ENCODE measurements at places on chromosomes 7 and 10.

DNA sequence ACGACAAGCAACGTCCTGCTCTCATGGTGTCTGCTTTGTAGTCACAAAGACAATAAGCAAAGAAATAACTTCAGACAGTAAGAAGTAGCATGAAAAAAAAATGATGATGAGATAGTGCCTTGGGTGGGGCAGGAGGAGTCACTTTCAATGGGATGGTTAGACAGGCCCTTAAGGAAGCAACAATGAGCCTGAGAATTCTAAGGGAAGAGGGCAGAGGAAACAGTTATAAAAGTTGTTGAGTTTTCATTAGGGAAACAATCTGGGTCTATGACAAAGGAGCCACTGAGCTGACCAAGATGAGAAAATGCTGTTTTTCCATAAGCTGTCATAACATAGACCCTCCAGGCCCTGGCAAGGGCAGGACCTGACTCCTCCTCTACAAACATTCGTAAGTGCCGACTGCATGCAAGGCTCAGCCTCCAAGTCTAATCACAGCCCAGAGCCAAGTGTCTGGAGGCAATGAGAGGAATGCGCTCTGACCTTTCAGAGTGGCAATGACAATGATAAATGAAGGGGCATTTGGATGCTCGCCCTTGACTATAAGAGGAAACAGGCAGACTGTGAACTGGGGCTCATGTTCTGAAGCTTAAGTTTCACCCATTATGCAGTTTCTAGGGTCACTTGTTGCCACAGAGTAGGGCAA is 43.7 kb downstream of the PPP1R3C start:
- no peak for DNase-seq

GRCh38 chr10:28179006-28179742 is 123.7 kb downstream of the MPP7 start:
- DNase-seq: no peak

DNA sequence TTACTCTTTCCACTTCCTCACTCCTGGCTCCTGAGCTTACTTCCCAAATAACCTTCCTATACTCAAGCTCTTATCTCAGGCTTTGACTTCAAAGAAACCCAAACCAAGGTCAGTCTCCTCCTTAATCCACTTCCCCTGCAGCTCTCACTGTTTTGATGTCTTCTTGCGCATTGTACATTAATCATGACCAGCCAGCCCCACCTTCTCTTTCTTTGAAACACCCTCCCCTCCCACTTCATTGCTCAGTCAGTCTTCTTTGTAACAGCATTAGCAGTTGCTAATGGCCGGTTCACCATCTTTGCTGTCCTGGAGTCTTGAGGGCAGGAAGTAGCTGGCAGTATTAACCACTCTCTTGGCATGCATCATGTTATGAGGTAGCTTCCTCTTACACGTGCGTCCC is 57.9 kb upstream of the CHCHD3 start:
- no peak for DNase-seq

DNA sequence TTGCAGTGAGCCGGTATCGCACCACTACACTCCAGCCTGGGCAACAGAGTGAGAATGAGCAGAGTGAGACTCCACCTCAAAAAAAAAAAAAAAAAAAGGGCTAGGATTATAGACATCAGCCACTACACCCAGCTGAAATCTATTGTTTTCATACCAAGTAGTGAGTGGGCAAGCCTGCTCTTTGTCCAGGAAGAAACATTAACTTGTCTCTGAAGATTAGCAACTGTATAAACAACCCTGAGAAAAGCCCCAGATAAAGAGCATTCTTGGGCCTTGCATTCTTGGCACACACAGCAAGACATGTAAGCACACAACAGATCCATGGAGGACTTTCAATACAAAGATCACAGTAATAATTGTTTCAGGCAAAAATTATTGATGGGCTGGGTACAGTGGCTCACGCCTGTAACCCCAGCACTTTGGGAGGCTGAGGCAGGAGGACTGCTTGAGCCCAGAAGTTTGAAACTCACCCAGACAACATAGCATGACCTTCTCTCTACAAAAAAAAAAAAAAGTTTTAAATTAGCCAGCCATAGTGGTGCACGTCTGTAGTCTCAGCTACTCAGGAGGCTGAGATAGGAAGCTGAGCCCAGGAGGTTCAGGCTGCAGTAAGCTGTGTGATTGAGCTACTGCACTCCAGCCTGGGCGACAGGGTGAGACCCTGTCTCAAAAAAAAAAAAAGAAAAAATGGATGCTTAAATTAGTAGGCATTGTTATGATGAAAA is 4.4 kb downstream of the PSPH start:
- no peak for DNase-seq

DNA sequence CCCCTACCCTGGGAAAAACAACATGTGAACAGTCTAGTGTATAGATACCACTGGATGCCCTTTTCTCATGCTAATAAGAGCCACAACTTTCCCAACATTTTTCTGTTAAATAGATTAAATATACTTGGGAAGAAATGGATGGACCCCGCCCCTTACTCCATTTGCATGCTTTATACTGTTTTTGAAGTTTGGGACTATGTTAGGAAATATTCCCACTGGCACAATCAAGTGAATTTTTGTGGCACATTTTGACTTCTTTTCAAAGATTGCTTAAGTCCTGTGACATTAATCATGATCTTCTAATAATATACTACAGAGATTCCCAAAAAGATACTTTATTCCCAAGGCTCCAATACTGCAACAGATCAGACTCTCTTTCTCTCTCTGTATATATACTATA is 216.6 kb downstream of the TWIST1 start:
- DNase-seq: no peak

DNA sequence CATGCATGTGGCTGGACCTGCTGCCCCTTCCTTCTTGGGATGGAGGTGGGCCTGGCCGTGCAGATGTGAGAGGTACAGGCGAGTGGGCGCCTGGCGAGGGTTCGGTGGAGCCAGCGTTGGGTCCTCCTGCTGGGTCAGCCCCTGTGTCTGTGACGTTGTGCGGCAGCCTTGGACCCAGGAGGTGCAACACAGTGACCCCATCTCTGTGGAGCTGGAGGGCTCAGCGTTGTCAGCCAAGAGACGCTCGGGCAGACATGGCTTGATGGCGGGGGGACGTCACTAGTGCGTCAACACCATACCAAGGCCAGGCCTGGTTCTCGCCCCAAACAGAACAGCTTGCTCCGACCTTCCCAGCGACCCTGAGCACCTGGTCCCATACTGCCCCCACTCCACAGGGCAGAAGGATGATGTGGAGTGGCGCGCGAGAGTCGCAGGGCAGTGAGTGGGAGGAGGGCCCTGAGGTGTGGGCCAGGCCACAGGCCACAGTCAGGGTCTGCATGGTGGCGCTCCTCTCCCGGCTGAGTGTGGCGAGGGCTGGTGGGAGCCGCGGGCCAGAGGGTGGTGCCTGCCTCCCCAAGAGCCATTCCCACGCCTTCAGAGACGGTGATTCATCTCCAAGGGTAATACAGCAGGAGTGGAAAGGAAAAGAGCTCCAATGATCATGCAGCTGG is 184.4 kb downstream of the DNAJB6 start:
- DNase-seq: no peak

DNA sequence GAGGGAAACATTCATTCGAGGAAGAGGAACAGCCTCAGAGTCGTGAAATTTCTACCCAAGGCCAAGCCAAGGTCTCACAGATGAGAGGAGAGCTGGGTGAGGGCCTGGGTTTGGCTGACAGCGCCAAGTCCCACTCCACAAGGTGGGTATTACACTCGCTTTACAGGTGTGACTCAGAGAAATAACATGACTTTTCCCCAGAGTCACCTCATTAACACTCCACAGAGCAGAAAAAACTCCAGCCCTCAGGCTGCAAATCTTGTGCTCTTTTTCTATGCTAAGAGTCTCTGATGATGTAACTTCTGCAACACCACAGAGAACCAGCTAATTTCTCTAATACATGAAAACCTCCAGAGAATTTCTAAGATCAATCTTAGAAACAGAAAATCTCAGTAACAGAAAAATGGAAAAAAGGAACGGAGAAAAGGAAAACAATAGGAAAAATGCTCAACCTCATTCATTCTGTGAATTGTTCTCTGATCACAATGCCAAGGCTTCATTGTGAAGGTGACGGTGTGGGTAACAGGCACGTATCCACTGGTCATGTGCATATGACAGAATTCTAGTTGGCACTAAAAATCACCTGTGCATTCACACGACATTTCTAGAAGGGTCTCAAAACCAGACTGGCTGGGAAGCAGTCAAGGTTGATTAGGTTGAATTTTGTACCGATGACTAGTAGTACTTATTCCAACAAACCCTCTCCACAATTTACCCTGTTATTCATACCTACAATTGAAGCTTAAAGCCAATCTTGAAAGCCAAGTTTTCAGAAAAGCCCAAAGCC is 20.3 kb downstream of the YWHAG start:
- no peak for DNase-seq

GRCh38 chr7:87850836-87851593 is 25.1 kb downstream of the SLC25A40 start:
- no peak for DNase-seq

DNA sequence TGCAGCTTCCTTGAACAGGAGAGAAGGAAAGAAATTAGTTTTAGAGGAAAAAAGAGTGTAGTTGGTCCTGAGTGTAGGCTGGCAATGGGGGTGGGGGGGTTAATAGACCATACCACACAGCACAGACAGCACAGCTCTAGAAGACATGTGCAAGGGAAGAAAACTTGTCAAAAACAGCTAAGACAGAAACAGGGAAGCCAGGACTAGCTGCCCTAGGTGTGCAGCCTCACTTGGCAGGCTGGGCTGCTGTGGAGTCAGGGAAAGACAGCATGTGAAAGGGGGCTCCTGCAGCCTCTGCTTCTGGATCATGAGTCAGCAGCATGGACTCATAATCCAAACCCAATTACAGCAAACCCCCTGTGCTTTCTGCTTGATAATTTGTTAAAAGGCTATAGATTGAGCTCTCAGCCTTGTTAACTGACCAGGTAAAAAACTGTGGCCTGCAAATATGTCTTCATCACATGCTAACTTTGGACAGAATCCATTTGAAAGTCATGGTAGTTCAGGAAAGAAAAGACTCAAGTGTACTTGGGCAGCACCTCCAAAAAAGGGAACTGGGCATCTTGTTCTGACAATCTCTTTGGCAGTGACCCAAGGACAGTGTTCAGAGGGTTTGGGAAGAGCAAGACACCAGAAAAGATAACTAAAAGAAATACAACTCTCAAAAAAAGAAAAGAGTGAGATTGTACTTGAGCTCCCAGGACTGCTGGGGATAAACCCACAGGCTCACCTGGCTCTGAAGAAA is 142.2 kb upstream of the VWC2 start:
- DNase-seq: no peak

GRCh38 chr10:110967009-110967630 is 47.7 kb downstream of the SHOC2 start:
- no peak for DNase-seq

DNA sequence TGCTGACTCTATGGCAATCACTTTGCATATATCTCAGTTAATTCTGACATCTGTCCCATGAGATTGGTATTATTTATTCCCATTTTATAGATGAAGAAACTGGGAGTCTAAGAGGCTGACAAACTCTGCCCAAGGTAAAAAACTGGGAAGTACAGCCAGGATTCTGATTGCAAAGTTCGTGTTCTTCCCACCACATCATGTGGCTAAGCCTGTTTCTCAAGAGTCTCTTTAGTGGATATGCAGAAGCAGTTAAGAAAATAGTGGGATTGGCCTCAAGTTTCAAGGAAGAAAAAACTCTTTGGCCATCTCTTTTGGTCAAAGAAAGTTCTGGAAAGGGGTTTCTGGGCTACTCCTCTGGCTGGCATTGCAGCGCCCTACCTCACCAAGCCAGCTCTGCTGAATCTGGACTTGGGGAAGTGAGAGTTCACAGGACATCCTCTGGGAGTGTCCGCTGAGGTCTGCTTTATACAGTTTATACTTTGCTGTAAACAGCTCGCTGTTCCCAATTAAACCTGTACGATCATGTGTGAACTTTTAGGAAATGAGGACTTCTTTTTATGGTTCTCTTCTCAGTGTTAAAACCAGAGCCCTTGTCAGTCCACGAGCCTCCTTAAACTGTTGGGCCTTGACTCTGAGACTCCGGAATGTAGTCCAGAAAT is 12.2 kb upstream of the BMPR1A start:
- DNase-seq: no peak

GRCh38 chr7:16063716-16064675 is 357.3 kb downstream of the CRPPA start:
- no peak for DNase-seq

GRCh38 chr7:18144166-18144565 is 116.5 kb upstream of the PRPS1L1 start:
- DNase-seq: no peak

- no peak for DNase-seq
These were observed 37.5 kb upstream of the PLEKHA1 start for GRCh38 chr10:122336961-122337360.

- no peak for DNase-seq
These were observed 215.9 kb downstream of the RAB11FIP2 start for GRCh38 chr10:117830787-117831212.

DNA sequence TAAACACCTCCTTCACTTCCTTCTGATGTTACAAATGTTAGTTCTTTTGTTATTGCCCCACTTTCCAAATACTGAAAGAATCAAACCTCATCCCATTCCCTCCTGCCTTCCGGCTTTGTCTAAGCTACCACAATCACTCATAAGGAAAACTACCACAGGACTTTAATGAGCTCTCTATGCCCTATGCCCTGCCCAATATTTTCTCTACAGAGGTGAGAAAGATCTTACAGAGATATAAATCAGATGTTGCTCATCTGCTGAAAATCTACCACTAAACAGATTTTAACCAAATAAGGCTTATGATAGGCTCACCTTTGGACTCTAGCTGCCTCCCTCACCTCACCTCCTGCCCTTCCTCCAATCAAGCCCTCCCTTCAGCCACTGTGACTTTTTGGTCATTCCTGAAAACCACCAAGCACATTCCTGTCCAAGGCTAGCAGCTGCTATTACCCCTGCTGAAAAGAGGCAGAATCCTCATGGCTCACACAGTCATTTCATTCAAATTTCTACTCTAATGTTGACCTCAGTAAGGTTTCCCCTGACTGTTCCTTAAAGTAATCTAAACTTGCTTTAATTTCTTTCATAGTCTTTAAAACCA is 7.7 kb downstream of the ZNF33B start:
- no peak for DNase-seq
